ENCODE measurements at places on chromosomes 11 and 22.

- no peak for DNase-seq
Observed at GRCh38 chr11:48103621-48104567, 112.7 kb upstream of the OR4B1 start.

GRCh38 chr22:48941033-48941902 lies 886.4 kb downstream of the BRD1 start:
- DNase-seq = no peak

DNA sequence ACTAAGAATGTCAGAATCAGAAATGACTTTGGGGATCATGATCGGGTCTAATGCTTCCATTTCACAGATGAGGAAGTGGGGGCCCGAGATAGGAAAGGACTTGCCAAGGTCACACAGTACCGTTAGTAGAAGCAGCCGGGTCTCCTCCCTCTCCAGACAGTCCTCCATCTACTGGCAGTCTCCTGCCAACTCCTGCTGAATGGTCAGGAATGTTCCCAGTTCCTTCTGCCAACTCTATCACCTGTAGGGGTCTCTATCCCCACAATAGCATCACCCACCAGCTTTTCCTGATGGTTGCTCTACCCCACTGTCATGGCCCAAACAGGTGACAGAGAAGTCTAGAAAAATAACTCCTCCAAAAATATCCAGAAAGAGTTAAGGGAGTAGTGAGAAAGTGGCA lies 23.9 kb upstream of the CCDC86 start:
- no peak for DNase-seq

DNA sequence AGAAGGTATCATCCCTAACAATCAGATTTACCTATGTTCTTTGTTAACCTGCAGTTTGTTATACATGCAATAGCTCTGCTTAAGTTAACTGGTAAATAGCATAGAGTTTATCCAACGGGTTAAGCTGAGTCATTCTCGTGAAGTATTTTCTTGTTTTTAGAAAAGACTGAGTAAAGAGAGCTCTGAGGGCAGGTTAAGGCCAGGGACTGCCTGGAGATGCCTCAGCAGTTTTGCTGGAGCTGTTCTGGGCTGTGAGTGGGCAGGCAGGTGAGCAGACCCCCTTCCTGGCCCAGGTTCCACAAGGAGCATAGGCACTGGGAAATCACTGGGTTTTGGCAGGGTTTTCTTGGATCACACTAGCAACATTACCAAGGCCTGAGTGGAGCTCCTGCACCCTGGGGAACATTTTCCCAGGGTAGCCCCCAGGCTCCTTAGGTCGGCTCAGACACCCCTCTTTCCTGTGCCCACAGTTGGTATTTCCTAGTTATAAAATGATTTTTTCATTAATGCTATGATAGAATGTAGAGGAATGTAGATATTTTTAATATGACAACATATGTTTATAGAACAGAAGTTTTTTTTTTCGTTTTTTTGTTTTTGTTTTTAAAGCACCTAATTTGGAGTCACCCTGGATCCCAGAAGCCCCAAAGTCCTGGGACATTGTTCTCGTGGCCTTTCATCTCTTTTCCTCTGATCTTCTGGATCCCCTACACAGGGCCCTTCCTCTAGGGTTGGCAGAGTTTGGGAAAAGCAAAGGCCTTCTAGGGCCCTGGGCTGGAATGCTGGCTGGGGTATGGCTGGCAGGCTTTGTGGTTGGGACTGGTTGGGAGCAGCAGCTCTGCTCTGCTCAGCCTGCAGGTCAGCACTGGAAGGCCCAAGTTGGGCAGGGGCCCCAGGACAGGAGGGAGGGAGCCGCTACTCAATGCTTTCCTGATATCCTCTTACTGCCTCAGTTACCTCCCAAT lies 26.7 kb downstream of the IRAG1 start:
- no peak for DNase-seq

DNA sequence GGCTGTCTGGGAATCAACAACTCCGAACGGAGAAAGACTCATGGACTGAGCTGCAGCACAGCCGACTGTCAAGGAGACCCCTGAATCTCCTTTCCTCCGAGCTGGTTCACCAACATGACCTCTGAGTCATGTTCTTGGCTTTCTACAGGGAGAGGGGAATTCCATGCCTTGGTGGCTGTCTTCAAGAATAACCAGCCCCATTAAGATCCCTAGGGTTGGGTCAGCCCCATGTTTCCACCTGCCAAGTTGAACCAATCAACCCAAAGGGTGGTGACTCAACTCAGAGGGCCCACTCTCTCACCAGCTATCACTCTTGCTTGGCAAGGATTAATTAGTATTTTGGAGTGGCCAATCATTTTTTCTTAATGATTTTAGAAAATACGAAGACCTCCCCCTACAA lies 28.3 kb upstream of the IGSF22 start:
- no peak for DNase-seq

GRCh38 chr11:60854140-60854846 lies 1.5 kb downstream of the PTGDR2 start:
- no peak for DNase-seq

- no peak for DNase-seq
Observed at GRCh38 chr11:130693543-130693942, 222.7 kb downstream of the SNX19 start.

DNA sequence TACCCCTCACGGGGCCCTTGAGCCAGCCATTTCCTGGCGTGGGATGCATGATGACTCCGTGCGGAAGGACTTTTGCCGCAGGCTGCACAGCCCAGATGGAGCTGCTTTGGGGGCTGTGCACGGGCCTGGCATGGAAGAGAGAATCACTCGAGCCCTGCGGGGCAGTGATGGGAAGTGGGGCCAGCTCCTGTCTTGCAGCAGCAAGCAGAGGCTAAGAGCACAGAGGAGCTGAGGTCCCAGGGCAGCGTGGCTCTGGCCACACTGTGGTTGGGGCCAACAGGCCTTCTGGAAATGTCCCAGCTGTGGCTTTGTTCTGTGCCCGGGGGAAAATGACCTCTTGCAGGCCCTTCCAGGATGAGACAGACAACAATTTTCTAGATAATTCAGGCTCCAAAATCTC lies 92.7 kb upstream of the TIMP3 start:
- no peak for DNase-seq

DNA sequence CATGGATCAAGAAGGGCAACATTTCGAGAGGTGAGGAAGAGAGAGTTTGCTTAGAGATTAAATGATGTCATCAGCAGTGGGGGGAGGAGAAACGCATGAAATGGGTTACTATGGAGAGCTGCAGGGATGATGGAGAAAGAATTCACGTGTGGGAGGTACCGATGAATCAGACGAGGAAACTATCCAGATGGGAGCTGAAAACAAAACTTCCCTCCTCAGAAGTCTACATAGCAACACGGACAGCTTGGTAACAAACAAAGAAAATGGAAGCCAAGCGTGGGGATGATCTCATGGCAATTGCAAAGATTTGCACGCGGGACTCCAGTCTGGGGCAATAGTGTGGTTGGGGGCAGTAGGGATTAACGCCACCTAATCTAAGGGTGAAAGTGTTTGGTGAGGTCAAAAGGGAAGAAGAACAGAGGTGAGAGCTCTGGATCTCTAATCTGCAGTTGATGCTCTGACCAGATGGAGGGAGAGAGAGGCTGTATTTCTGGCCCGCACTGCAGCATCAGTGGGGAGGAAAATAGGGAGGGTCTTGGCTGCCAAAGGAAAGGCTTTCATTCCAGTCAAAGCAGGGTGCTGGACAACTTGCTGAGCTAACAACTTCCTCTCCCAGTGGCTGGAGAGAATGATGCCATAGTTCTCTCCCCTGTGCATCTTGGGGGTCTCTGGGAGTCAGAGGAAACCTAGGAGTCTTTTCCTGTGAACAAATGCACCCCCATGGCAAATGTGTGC lies 43.4 kb upstream of the CSNK2A3 start:
- DNase-seq = no peak

DNA sequence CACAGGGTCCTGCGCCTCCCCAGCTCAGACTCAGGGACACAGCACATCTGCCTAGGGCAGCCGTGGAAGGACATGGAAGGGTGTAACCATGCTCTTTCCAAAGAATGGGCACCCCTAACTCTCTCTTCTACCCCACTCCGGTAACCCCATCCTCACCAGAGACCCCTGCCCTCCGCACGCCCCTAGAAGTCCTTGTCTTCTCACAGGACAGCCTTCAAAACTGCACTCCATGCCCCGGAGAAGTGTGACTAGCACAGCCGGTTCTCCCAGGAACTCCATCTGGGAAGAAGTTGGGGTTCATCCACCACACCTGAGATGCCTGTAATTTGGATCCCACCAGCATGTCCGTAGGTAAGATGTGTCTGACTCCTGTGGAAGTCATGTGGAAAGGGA lies 25.0 kb downstream of the P2RY2 start:
- no peak for DNase-seq

GRCh38 chr11:16895306-16895705 lies 118.9 kb downstream of the PLEKHA7 start:
- no peak for DNase-seq

- DNase-seq = no peak
Observed at GRCh38 chr11:130199792-130200191, 40.2 kb downstream of the ST14 start.

DNA sequence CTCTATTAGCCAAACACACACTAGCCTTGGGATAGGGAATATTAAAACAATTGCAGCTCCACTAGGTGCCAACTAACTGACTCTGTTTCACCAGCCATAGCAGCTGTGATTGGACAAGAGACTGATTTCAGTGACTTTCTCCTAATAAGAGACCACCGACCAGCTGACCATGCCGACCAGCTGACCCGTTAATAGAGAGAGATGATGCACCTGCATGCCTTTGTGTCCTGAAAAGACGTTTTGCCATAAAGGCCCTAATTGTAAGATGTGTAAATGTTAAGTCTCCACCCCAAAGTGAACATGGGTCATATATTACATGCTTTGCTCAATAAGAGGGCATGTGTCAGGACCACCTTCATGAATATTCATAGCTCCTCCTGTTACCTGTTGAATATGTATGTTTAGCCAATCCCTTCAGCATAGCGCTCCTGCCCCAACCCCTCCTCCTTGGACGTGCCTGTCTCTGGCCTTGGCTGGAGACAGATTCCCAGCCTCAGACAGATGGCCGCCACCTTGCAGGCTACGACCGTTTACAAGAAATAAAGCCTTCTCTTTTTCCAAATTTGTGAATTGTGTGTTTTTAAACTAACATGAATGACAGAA lies 1.3 kb upstream of the NADSYN1 start:
- no peak for DNase-seq

- no peak for DNase-seq
Observed at GRCh38 chr11:27171376-27171958, 130.9 kb downstream of the BBOX1 start.

DNA sequence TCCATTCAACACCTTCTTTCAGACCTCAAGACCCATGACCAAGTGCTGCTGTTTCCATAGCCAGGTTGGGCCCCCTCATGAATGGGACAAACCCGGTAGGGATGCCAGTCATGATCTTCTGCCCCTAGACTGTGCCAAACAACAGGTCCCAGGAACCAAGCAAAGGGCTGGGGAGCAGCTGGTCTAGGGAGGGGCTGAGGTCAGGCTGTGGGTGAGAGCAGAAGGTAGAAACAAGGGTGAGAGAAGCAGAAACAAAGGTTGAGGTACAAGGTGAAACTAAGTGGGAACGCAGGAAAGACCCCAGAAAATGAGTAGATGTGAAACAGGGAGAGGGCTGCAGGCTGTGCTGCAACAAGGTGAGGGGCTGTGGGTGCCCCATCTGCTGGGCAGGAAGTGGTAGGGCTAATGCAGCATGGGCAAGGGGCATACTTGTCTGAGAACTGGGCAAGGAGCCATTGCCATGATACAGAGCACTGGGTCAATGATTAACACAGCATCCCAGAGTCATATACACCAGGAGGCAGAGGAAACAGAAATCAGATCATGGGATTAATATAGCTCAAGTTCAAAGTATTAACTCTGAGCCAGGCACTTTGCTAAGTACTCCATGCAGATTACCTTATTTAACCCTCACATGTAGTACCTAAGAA lies 45.9 kb downstream of the SLC1A2 start:
- no peak for DNase-seq

- no peak for DNase-seq
Observed at GRCh38 chr11:62393735-62394134, 25.1 kb upstream of the SCGB1A1 start.

DNA sequence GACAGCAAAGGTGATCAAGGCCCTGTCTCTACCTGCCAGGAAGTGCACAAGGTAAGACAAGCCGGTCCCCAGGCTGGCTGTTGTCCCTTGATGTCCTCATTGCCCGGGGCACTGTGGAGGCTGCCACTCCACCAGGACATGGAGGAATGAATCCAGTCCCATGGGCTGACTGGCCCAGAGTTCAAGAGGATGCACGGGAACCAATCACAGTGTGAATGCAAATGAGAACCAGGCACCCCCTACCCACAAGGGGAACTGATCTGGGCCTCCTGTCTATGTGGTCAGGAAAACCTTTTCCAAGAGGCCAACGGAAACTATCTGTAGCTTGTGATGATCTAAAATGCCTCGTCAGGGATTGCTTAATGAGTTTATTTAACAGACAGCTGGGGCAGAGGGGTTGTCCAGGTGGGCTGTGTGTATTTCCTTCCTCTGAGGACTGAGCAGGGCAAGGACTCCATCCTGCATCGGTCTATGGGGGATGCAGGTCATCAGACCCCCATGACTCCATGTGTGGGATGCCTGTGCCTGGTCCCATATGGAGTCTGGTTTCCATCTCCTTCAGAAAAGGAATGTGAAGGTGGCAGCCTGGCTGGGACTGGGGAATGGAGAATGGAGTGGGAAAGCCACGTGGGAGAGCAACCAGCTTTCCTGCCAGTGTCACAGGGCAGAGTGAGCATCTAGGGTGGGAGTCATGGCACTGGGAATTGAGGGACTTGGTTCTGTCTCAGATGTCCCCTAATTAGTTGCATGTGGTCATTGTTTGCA lies 60.5 kb downstream of the CD82 start:
- no peak for DNase-seq

- no peak for DNase-seq
Observed at GRCh38 chr22:39559456-39560105, 11.0 kb upstream of the CACNA1I start.

DNA sequence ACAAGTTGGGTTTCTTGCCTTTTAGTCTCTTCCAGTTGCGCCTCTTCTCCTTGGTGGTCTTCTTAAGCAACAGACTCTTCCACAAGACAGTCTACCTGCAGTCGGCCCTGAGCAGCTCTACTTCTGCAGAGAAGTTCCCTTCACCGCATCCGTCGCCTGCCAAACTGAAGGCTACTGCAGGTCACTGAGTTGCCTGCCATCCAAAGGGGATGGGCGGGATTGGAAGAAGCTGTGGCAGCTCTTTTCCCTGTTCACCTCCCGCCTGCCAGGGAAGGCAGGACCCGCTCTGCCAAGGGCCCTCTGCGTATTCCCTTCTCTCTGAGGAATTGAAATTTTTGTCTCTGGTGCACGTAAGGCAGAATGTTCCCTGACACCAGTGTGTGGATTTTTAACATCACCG lies 9.2 kb upstream of the STT3A start:
- no peak for DNase-seq

DNA sequence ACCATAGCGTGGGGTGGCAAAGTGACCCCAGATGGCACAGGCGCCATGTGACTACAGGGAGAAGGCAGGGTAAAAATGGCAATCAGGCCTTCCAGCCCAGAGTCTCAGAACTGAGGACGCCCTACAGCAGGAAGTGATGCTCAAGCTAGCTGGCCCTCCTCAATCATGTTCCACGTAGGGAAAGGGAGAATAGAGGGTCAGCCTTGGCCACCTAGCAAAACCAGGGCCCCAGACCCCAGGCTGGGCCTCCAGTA lies 978 bp upstream of the ANKRD13D start:
- DNase-seq = no peak
